LNCaP clone FGC (cell line): ENCODE measurements at places on chromosomes 16 and 17.
A peak's percentile ranks its signal among the peaks of the same experiment; 100 is the strongest.

DNA sequence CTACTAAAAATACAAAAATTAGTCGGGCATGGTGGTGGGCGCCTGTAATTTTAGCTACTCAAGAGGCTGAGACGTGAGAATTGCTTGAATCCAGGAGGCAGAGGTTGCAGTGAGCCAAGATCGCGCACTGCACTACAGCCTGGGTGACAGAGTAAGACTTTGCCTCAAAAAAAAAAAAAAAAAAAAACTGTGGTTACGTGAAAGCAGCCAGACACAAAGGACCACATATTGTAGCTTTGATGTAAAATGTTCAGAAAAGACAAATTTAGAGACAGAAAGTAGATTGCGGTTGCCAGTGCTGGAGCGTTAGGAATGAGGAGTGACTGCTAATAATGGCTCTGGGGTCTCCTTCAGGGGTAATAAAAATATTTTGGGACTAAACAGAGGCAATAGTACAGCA, 4.0 kb upstream of the MEAK7 start:
- no peak for DNase-seq

GRCh38 chr17:28204751-28205150, 114.2 kb upstream of the TMEM97 start:
- DNase-seq = no peak

GRCh38 chr17:8376271-8377067, at the start of gene KRABD2:
TSS of gene KRABD2 (minus strand) at chr17:8376704.
- DNase-seq = peak; percentile 93

- no peak for DNase-seq
These were observed 3.4 kb upstream of the ZNF385C start for GRCh38 chr17:42101513-42102292.

- no peak for DNase-seq
These were observed 41.4 kb downstream of the SF3B3 start for GRCh38 chr16:70565053-70565452.

- DNase-seq = no peak
These were observed 115.0 kb downstream of the SPACA3 start for GRCh38 chr17:33106525-33107165.

- DNase-seq = no peak
These were observed 371.9 kb downstream of the HS3ST3B1 start for GRCh38 chr17:14672830-14673229.

- no peak for DNase-seq
These were observed 1.4 kb downstream of the PRAC2 start for GRCh38 chr17:48724251-48725003.

DNA sequence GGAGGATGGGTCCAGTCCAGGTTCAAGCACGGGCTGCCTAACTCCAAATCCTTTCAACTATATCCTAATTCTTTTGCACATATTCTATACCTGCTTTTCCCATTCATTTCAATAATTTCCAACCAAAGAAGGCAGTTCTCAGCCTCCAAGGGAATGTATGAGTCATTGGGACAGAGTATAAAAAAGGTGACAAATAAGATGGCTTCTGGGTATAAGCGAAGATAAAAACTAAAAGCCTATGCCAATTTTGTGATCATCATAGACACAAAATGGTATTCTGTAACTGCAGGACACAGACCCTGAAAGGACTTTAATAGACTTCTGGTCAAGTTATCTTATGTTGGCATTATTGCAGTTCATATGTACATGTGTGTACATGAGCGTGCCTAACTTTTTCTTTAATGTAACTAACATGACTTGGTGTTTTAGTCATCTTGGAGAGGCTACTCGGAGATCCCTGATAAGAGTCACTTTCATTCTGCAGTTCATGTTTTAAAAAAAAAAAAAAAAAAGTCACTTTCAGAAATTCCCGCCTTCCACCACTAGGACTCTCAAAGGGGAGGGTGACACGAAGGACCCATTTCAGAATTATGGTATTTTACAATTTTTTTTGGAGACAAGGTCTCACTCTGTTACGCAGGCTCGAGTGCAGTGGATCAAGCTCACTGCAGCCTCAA, 17.3 kb downstream of the COG1 start:
- no peak for DNase-seq

DNA sequence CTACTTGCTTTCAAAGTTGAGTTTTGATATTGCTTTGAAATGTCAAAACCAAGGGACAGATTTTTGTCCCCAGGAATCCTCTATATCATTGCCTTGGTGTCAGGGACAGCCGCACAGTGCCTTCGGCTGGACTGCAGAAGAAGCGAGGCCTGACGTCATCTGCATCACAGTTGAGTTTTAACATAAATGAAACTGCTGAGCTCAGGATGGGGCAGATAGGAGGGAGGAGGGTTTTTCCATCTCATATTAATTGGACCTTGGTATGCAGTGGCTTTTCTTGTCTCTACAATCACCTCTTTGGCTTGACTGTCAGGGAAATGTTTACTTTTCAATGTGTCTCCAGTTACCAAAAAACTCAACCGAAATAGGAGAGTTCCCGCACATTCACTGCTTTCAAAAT, 111.3 kb downstream of the AATF start:
- DNase-seq = no peak
